RWPE2 (cell line): ENCODE measurements at places on chromosomes 2 and 18.

- no peak for DNase-seq
These were observed 37.5 kb downstream of the KCNG3 start for GRCh38 chr2:42456126-42456839.

DNA sequence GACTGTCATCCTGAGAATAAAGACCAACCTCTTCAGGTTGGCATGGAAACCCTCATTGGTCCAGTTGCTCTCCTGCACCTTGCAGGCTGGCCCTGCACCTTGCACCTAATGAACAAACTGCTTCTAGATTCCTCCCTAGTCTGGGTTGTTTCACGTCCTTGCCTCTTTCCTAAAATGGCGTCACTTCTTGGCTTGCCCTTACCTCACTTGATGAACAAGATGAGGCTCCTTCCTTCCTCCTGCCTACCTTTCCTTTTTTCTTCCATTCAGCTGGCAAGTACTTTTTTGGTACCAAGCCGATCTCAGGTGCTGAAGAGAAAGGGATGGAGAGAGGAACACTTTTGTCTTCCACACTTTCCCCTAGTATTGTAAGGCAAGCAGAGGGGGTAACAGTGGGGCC, 74.5 kb downstream of the MYCN start:
- no peak for DNase-seq

DNA sequence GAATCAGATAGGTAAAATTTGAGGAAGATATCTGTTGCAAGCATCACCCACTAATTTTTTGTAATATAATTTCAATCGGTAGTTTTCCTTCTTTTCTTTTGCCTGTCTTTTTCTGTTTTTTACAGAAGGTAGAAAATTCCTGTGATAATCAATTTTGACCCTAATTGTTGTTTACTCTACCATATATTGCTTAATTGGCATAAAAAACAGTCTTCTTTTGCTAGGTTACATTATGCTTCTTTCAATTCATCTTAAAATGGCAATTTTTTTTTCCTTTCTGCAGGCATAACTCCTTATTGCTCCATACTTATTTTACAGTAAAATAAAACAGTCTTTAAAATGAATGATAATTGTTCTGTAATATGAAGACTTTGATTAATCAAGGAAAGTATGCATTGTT, 286.2 kb upstream of the LRP1B start:
- DNase-seq = no peak

DNA sequence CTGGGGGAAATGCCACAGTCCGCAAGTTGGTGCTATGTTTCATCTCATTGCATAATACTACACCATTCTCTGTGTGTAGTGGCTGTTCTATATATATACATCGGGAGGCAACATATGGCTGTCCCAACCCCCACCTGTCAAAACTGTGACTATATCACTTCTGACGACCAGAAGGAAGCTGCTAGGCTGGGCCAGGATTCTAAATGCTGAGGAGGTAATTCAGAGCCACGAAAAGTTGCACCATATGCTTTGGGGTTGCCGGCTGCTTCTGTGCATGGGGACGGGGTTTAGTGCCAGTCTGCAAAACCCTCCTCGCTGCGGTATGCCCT, 117.3 kb downstream of the MSH2 start:
- no peak for DNase-seq

GRCh38 chr2:72104821-72105588, 42.7 kb downstream of the CYP26B1 start:
- peak; percentile 52 for DNase-seq

GRCh38 chr2:185531721-185532120, 206.9 kb upstream of the FSIP2 start:
- DNase-seq = no peak

- DNase-seq = no peak
These were observed 266.5 kb downstream of the EIPR1 start for GRCh38 chr2:3110994-3111666.

DNA sequence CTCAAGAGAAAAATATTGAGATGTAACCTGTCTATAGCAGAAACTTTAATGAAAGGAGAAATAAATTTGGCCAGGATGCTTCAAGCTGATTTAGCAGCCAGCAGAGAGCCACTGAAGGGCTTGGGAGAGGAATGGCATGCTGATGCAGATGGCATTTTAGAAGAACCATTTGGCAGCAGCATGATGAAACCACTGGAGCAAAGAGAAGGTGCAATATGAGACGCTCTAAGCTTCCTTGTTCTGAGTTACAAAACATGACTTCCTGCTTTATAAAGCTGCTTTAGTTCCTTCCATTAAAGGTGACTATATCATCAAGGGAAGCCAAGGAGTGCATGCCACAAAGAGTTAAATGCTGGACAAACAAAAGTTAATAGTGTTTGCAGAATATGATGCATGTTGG, 189.7 kb downstream of the PID1 start:
- DNase-seq = no peak

GRCh38 chr2:236971919-236972381, 113.7 kb upstream of the COPS8 start:
- DNase-seq = no peak

GRCh38 chr2:238686223-238686622, 161.7 kb upstream of the TWIST2 start:
- DNase-seq = no peak

- no peak for DNase-seq
These were observed 19.3 kb downstream of the CCDC178 start for GRCh38 chr18:33421225-33421624.

DNA sequence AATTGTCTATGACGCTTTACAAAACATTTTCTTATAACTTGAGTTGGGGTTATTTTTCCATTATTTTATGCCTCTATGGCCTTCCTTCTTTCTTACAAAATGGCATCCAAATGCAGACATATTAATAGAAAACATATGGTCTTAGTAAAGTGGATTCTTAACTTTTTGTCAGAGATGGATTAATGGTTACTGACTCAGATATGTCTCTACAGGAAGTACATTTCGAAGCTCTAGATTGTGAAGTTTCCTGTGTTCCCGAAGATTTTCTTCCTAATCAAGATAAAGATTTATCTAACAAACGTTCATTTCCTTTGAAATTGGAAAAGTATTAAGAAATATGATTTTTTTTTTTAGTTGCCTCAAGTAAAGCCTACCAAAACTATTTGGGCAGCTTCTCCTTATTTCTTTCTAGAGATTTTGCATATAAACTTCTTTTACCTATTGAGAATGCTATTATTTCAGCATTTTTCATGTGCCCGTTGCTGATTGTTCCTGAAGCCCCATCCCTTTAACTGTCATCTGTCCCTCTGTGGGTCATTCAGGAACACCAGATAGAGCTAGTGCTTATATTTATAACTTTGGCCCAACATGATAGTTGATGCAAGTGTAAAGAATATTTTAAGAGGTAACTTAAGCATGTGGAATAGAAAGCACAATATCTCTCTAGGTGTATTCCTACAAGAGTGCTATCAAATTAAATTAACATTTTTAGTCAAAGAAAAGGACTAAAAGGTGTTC, 498.0 kb downstream of the CCDC85A start:
- DNase-seq = no peak

GRCh38 chr2:233101141-233101540, 41.0 kb downstream of the INPP5D start:
- DNase-seq = no peak

GRCh38 chr2:9656270-9656766, 25.5 kb upstream of the YWHAQ start:
- DNase-seq = peak; percentile 82

GRCh38 chr2:4862031-4862430, 830.2 kb upstream of the SOX11 start:
- DNase-seq = no peak

GRCh38 chr2:233814056-233814835, 36.1 kb downstream of the MROH2A start:
- peak; percentile 10 for DNase-seq

GRCh38 chr2:226190479-226191252, 609.0 kb downstream of the IRS1 start:
- DNase-seq = no peak

- no peak for DNase-seq
These were observed 18.5 kb downstream of the ROCK1 start for GRCh38 chr18:21093133-21093532.

- no peak for DNase-seq
These were observed 1152.0 kb upstream of the CDH2 start for GRCh38 chr18:29328932-29329331.

DNA sequence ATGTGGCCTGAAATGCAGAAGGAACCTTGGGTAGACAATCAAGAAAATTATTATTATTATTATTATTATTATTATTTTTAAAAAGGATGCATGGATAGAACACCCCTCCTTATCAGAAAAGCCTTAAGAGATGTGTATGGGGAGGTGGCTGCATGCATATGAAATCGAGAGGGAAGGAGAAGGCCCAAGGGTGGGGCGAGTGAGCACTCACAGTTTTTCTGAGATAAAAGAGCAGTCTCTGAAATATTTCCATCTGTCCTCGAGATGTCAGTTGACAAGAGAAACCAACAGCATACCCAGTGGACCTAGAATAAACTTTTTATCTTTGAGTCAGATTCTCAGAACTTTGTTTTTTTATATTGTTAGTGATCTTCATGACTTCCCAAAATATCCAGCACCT, 282.9 kb downstream of the GPD2 start:
- no peak for DNase-seq

- DNase-seq = no peak
These were observed 67.9 kb upstream of the PNPT1 start for GRCh38 chr2:55761526-55761925.

DNA sequence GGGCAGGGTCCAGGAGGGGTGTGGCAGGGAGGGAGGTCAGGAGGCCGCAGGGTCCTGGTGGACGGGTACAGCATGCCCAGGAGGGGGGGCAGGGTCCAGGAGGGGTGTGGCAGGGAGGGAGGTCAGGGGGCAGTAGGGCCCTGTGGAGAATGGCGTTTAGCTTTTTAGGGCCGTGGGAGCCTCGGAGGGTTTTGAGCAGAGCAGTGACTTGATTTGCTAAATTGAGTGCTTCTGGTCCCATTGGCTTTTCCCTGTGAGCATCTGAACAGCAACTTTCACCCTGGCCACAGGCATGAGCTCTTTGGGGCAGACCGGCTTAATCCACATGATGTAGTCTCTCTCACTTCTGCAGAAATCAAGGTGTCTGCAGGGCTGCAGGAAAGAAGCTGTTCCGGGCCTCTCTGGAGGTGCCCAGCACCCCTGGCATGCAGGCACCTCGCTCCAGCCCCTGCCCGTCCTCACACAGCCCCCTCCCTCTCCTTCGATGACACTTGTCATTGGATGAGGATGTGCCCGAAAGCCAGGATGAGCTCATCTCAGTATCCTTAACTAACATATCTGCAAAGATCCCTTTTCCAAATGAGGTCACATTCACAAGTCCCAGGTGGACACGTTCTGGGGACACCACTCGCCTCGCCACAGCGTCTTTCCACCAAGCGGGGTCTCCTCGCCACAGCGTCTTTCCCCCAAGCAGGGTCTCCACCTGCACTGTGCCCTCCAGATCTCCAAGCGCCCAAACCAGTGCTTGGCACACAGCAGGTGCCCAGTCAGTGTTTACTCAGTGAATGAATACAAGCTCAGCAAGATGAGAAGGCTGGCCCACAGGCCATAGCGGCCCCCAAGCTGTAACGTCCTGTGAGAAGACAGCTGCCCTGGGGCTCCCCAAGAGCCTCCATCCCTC, 94.0 kb downstream of the NDUFA10 start:
- peak; percentile 38 for DNase-seq

DNA sequence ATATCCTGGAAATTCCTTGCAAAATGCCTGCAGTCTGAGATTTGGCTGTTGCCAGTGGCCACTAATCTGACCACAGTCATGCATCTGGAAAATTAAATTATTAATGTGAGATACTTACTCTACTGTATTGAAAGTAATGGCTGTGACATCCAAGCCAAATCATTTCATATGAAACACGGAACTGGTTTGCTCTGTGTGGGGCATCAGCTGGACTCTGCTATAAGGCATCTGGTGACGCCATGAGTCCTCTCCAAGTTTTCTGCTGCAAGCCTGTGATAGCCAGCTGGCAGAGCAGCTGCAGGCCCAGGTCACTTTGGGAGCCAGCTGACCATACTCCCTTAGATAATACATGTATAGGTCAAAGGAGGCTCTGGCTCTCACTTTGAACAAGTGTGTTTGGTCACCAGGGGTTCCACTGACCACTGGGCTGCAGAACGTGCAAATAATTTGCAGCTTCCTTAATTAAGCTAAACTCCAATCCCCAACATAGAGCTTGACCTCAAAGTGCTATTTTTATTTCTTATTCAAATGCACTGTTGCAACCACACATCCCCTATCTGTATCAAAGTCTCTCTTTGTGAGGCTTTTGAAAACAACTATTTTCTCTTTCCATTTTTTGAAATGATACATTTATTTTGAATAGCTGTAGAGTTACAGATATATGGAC, 152.9 kb downstream of the NCKAP5 start:
- DNase-seq = no peak

DNA sequence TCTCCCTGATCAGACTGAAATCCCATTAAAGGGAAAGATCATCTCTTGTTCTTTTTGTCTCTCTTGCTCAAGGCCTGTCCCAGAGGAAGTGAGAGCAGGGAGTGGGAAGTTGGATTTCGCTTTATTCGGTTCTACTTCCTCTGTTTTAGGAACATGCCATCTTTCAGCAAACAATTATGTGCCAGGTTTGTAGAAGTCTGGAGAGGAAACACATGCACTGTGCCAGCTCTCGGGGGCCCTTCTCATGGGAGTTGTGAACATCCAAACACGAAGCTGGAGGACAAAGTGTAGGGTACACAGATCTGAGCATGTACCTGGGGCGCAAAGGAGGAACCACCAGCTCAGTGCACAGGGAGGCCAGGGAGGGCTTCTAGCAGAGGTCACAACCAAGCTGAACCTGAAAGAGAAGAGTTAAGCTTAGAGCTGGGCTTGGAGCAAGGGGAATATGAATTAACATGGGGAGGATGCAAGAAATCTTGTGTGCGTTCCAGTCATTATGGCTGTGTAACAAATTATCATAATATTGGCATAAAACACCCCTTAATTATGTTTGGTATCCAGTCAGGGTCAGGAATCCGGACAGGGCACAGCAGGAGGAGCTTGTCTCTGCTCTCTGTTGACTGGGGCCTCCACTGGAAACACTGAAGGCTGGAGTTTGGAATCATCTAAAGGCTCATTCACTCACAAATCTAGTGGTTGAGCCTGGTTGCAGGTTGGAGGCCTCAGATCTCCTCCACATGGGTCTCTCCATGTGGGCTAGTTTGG, 128.6 kb downstream of the ZFP36L2 start:
- no peak for DNase-seq

- no peak for DNase-seq
These were observed 310.8 kb downstream of the GALR1 start for GRCh38 chr18:77560341-77560992.

DNA sequence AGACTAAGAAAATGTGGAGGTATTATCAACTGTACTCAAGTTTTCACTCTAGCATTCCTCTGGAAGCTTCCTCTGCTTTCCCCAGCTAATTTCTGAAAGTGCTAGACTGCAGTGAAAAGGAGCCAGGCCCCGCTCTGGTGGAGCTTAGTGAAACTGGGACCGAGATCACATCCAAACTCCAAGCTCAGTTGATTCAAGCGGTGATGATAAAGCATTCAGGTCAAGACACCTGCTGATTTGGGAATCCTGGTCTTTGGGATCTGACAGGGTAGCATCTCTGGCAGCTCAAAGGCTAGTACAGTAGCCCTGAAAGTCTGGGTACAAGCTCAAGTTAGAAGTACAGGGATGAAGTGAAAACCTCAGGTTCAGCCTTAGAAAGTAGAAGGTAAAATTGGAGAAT, 120.2 kb upstream of the CRIM1 start:
- DNase-seq = no peak

- DNase-seq = no peak
These were observed at the start of the genes ATG4B and THAP4 for GRCh38 chr2:241637018-241637794. ATG4B (plus strand) TSS chr2:241637693; CDS start chr2:241637715, 22 bp downstream. THAP4 (minus strand) TSS chr2:241637158; CDS start chr2:241637017, 141 bp downstream.
